Fibroblast of pulmonary artery (primary cell): ENCODE measurements at places on chromosomes 3 and 15.
A peak's percentile ranks its signal among the peaks of the same experiment; 100 is the strongest.

DNA sequence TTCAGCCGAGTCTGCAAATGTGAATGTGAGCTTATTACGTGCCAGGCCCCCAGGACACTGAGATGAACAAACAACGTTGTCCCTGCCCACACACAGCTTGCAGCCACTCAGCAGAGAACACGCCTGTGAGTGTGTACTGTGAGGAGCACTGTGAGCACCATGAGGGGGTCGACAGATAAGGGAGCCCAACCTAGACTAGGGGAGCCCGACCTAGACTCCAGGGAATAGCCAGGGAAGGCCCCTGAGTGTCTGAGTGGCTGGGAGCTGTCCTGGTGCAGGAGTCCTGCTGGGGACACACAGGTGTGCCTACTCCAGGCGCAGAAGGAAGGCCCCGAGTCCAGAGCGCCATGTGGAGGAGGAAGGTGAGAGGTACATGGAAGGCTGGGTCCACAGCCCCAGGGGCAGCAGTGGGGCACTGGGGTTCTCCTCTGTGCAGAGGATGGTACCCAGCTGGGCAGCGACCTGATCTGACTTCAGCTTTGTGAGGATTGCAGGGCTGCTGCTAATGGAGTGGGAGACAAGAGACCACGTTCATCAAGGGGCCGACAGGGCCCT lies 36.5 kb downstream of the MGLL start:
- DNase-seq, result no peak

- DNase-seq, result no peak
These were observed 36.1 kb downstream of the SLMAP start for GRCh38 chr3:57792198-57792597.

- DNase-seq, result peak; percentile 33
These were observed 158.2 kb downstream of the SPATA16 start for GRCh38 chr3:172982736-172983364.

- no peak for DNase-seq
These were observed 56.1 kb downstream of the BFSP2 start for GRCh38 chr3:133455960-133456359.

- DNase-seq, result peak; percentile 31
These were observed 198.7 kb downstream of the RORA start for GRCh38 chr15:61030451-61030850.

GRCh38 chr3:154584974-154585373 lies 155.0 kb upstream of the GPR149 start:
- DNase-seq, result no peak

GRCh38 chr3:119731560-119732343 lies 28.9 kb downstream of the CFAP91 start:
- peak; percentile 26 for DNase-seq

- no peak for DNase-seq
These were observed 30.0 kb upstream of the CHD2 start for GRCh38 chr15:92870010-92870591.

DNA sequence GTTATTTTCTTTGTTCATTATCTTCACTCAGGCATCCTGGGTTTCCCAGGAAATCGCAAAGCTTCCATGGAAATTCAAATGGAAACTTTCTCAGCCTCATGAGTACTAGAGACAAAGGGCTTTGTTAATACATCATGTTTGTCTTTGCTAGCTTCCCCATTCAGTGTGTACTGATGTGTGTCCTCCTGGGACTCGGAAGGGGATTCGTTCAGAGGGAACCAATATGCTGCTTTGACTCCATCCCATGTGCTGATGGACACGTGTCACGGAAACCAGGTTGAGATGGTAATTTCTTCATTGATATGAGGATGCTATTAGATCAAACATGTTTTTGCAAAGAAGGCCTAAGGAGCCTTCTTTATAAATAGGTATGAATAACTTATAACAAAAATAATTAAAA lies 87.0 kb upstream of the KCNAB1 start:
- DNase-seq, result no peak

DNA sequence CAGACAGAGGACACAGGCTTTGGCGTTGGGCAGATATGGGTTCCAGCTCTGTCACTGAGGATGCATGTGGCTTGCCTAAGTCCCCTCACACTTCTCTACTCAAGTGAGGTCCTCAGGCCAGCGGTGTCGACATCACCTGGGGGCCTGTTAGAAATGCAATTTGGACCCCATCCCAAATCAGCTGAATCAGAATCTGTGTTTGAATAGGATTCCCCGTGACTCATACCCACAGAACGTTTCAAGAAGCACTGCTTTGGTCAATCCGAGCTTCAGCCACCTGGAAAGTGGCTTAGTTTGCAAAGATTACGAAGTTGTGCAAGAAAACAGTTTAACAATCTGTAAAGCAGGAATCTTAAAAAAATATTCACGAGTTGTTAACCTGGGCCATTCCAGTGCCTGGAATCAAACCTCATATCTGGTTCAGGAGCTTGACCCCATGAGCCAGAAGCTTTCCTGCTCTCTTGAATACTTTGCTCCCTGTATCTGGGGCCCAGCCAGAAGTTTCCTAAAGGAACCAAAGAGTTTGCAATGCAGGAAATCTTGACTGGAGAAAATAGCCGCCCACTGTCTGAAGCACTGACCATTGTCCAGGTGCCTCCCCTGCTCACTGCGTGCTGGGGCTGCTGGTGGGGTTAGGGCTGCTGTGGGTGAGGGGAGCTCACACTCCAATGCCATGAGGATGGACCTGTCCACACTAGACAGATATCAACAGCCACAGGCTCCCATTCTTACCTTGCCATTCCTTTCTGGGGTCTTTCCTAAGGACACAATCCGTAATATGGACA lies 208.5 kb upstream of the LINGO1 start:
- DNase-seq, result peak; percentile 71
